ENCODE measurements at places on chromosomes 13 and 19. TPM values are rescaled to one million over a fixed set of nuclear protein-coding genes. Genes with fewer than 3 reads are reported as not detected.

The ZNF66 gene
- polyA plus RNA-seq = 6.8 TPM

The ZNF737 gene
- polyA plus RNA-seq = 19.3 TPM

The EHD2 gene
- not detected for polyA plus RNA-seq

The RNF113B gene
- polyA plus RNA-seq = not detected

The HSPB6 gene
- polyA plus RNA-seq = not detected

The CYP4F3 gene
- 0.03 TPM for polyA plus RNA-seq

Data from B cell (primary cell).